Right atrium auricular region (tissue), 2 donors: ENCODE measurements at places on chromosomes 4 and X. TPM values are rescaled to one million over a fixed set of nuclear protein-coding genes. Genes with fewer than 3 reads are reported as not detected.

GRCh38 chr4:110231869-110232268, 33.5 kb upstream of the ELOVL6 start:
- DNase-seq, result no peak

DNA sequence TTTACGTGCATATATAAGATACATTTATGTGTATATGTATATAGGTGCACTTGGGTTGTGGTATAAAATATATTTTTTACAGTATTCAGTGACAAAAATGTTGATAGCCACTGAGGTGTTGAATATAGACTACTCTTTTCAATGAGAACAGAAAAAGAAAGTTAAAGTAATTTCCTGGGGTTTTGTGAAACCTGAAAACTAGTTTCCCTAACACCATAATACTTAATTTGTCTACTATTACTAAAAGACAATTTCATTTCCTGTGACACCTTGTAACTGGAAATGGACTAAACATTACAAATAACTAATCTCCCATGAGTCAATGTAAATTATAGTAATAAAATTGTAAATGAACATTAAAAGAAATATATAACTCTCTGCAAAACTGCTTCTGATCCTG, 32.0 kb upstream of the MAP9 start:
- DNase-seq, result no peak

DNA sequence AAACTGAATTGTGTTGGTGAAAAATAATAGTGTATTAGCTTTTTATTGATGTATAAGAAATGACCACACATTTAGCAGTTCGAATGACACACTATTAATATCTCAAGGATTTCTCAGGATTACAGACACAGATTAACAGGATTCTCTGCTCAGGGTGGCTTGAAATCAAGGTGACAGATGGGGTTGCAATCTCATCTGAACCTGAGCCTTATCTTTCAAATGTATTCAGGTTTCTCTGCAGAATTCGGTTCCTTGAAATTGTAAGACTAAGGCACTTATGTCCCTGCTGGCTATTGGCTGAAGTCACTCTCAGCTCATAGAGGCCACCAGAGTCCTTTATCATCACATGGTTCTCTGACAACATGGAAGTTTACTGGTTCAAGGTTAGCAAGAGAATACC, 1780.1 kb downstream of the ARAP2 start:
- DNase-seq, result no peak

- no peak for DNase-seq
These were observed 346.6 kb downstream of the CENPC start for GRCh38 chr4:67198727-67199126.

DNA sequence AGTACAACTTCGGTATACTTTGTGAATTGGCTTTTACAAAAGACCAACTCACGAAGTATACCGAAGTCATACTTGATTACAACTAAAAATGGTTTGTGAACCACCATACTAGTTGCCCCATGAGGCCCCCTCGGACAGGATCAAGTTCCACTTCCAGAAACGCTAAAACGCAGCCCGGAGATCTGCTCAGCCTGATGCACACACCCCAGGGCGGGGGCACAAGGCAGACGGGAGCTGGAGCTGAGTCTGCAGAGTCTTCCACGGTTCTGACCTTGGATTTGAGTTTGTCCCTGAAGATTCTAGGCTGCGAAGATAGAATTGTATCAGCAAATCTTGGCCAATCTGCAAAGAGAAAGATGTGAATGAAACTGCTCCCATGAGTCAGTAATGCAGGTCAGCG, 118.1 kb downstream of the SORCS2 start:
- DNase-seq, result no peak

DNA sequence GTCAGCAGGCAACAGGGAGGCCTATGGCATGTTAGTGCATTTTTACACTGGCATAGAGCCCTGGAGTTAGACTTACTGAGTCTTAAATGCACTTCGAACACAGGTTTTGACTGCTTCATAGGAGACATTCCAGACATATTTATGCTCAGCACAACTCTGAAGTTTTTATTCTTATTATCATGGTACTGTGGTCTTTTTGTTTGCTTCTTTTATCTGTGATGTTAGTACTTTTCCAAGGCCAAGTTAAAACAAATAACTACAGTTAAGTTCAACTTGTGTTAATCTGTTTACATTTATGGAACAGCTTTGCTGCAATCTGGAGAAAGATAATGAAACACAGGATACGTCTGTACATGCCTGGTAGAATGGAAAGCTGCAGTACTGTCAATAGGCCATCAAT, 76.5 kb downstream of the COL4A5 start:
- no peak for DNase-seq

The FAM149A gene
- 6.7 TPM for total RNA-seq

The GABRE gene
- 16.2 TPM for total RNA-seq

The H2BW2 gene
- not detected for total RNA-seq

The STPG2 gene
- total RNA-seq, result 0.37 TPM
